ENCODE measurements at places on chromosomes 2 and 18. TPM values are rescaled to one million over a fixed set of nuclear protein-coding genes. Genes with fewer than 3 reads are reported as not detected.

GRCh38 chr2:11901351-11902069 is 155.1 kb downstream of the LPIN1 start:
- no peaks in the 10 kb centered on the region for H3K4me1 ChIP-seq
- H3K4me3 ChIP-seq: no peak overlapping the region
- H3K27ac ChIP-seq: no peak overlapping the region
- H3K36me3 ChIP-seq: no peaks in the 10 kb centered on the region

- no peaks in the 10 kb centered on the region for H3K27me3 ChIP-seq
- no peaks in the 10 kb centered on the region for H3K4me1 ChIP-seq
- no peak overlapping the region for H3K27ac ChIP-seq
- H3K36me3 ChIP-seq: no peaks in the 10 kb centered on the region
Measured at GRCh38 chr2:151947813-151948165, 119.6 kb upstream of the ARL5A start.

- H3K4me1 ChIP-seq: no peaks in the 10 kb centered on the region
- no peak overlapping the region for H3K4me3 ChIP-seq
- H3K27ac ChIP-seq: no peak overlapping the region
- no peaks in the 10 kb centered on the region for H3K27me3 ChIP-seq
- DNase-seq: no peak
- no peaks in the 10 kb centered on the region for H3K36me3 ChIP-seq
Measured at GRCh38 chr2:63192169-63192888, 141.7 kb downstream of the OTX1 start.

DNA sequence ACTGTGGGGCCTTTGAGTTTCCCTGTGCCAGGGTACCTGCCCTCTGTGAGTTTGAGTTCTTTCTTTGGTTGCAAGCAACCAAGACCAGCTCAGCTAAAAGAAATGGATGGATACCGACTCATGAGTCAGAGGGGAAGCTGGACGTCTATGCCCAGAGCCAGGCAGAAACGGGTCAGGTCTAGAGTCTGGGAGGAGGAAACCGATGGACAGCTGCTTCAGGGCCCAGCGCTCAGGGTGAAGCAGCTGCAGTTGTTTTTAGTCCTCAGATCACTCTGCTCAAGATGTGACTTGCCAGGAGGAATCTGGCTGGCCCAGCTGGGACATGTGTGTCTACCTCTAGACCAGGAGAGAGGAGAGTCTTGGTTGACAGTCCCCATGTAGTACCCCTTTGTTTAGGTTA is 10.1 kb upstream of the TYMS start:
- no peak overlapping the region for H3K4me3 ChIP-seq
- no peaks in the 10 kb centered on the region for H3K36me3 ChIP-seq
- no peak overlapping the region for H3K27ac ChIP-seq
- no peaks in the 10 kb centered on the region for H3K4me1 ChIP-seq
- no peak for DNase-seq

GRCh38 chr2:120550893-120551446 is 184.7 kb upstream of the GLI2 start:
- no peak for DNase-seq
- no peaks in the 10 kb centered on the region for H3K36me3 ChIP-seq
- no peaks in the 10 kb centered on the region for H3K4me1 ChIP-seq
- no peak overlapping the region for H3K4me3 ChIP-seq
- H3K27ac ChIP-seq: no peak overlapping the region
- no peaks in the 10 kb centered on the region for H3K27me3 ChIP-seq

DNA sequence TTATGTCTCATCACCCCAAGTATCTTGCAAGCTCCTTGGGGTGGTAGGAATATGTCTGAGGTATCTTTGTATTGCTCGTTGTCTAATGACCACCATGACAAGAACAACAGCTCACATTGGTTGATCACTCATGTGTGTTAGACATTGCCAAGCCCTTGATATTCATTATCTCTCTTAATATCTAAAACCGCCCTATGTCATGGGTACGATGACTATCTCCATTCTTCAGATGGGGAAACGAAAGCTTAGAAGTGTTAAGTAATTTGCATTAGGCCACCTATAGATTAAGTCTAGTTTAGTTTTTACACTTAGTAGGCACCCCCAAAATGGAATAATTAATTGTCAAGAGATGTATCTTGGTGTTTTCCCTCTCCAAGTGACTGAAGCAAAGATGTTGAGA is 57.0 kb downstream of the ICOS start:
- no peak overlapping the region for H3K4me3 ChIP-seq
- H3K4me1 ChIP-seq: no peaks in the 10 kb centered on the region

GRCh38 chr2:239103125-239104098 is 255.5 kb downstream of the TWIST2 start:
- no peak overlapping the region for H3K4me3 ChIP-seq
- H3K27me3 ChIP-seq: no peaks in the 10 kb centered on the region
- no peak overlapping the region for H3K27ac ChIP-seq
- DNase-seq: no peak
- no peaks in the 10 kb centered on the region for H3K4me1 ChIP-seq

- no peaks in the 10 kb centered on the region for H3K4me1 ChIP-seq
- no peak overlapping the region for H3K27ac ChIP-seq
- no peak for DNase-seq
- H3K4me3 ChIP-seq: no peak overlapping the region
Measured at GRCh38 chr18:32919799-32920198, 147.0 kb upstream of the KLHL14 start.

DNA sequence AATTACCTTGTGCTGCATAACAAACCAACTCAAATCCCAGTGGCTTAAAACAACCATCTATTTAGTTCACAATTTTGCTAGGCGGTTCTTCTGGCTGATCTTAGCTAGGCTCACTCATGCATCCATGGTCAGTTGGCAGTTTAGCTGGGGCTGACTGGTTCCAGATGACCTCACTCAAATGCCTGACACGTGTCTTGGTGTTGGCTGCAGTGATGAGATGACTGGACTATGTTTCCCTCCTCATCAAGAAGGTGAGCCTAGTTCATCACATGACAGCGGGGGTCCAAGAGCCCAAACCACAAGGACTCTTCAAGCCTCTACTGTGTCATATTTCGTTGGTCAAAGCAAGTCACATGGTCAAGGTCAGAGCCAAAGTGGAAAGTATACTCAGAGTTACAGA is 42.7 kb upstream of the ACTR3 start:
- no peak for DNase-seq
- no peaks in the 10 kb centered on the region for H3K4me1 ChIP-seq
- no peak overlapping the region for H3K27ac ChIP-seq
- no peaks in the 10 kb centered on the region for H3K27me3 ChIP-seq
- H3K4me3 ChIP-seq: no peak overlapping the region
- no peaks in the 10 kb centered on the region for H3K36me3 ChIP-seq

DNA sequence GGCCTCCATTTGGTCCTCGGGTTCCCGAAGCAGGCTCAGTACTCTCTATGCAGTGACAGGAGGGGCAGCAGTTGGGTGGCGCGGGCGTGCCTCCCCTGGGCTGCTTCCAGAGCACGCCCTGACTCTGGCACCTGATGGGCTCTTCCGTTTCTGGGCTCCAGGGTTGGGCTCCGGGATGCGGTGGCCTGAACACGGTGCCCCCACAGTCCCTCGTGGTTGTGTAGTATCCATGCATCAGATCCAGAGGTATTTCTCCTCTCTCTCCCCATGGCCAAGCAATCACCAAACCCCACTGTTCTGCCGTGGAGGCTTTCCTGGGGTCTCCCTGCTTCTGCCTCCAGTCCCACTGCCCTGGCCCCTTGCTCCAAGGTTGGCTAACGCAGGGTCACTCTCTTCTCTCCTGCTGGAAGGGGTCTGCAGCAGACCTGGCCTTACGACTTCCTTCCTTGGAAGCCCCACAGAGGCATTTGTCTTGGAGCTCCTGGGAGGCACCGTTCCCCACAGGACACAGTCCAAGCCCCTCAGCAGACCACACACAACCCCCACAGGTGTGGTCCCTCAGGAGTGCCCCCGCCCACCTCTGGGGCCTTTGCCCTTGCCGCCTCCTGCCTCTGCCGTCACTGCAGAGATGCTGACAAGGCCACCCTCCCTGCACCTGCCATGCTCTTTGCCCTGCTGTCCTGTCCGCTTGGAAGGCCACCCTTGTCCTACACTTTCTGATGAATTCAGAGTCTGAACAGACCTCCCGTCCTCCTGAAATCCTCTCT is 136.6 kb upstream of the ASB18 start:
- H3K27me3 ChIP-seq: no peaks in the 10 kb centered on the region
- no peak for DNase-seq
- no peaks in the 10 kb centered on the region for H3K36me3 ChIP-seq
- H3K4me1 ChIP-seq: no peaks in the 10 kb centered on the region
- H3K27ac ChIP-seq: no peak overlapping the region
- no peak overlapping the region for H3K4me3 ChIP-seq

- no peaks in the 10 kb centered on the region for H3K27me3 ChIP-seq
- no peaks in the 10 kb centered on the region for H3K36me3 ChIP-seq
- DNase-seq: no peak
- no peak overlapping the region for H3K27ac ChIP-seq
- H3K4me1 ChIP-seq: no peaks in the 10 kb centered on the region
Measured at GRCh38 chr2:210862283-210863065, 306.1 kb downstream of the CPS1 start.

DNA sequence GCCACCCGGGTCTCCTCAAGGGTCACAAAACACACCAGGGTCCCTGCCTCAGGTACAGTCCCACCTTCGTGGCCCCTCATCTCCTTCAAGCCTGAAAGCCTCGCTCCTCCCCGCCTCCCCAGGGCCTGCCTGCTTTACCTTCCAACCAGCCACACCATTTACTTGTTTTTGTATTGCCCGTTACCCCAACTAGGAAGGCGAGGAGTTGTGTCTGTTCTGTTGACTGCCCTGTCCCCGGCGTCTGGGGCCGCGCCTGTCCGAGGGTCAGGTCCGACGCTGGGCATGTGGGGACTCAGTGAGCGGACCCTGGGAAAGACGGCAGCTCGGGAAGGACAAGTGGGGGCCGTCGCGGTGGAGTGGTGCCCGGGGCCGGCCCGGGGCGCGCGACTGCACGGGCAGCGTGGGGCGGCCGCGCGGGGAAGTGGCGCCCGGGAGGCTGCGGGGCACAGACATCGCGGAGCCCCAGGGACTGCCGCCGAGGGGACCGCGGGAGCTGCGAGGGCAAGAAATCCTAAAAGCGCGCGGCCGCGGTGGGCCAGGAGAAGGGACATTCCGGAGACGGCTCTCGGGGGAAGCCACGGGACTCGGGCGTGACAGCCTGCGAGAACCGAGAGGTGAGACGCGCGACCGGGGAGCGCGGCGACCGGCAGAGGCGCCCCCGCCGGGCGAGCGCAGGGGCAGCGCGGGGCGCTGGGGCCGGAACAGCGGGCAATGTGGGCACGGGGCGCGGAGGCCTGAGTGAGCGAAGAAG is 797 bp upstream of the GRHL1 start:
- no peak overlapping the region for H3K27ac ChIP-seq
- H3K4me1 ChIP-seq: no peaks in the 10 kb centered on the region
- peak overlapping the region; percentile 23 for H3K4me3 ChIP-seq
- no peaks in the 10 kb centered on the region for H3K27me3 ChIP-seq
- DNase-seq: peak; percentile 24

- peaks cover 5% of the 10 kb centered on the region for H3K4me1 ChIP-seq
- no peak overlapping the region for H3K4me3 ChIP-seq
- H3K36me3 ChIP-seq: no peaks in the 10 kb centered on the region
Measured at GRCh38 chr2:188785490-188785889, 188.7 kb upstream of the COL3A1 start.

DNA sequence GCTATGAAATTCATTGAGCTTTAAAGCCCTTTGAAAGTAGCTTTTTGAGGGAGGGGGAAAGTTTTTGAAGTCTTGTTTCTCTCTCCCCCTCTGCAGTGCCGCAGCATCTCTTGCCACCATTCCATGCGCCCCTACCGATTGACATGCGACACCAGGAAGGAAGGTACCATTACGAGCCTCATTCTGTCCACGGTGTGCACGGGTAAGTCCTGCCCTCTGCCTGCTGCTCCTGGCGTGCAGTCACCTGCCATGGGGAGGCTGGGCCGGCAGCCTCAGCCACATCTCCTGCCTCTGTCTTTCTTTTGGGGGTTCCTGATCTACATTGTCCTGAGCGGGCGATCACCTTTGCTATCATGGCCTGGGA is 191.6 kb downstream of the GLI2 start:
- H3K4me1 ChIP-seq: no peaks in the 10 kb centered on the region
- DNase-seq: no peak
- no peaks in the 10 kb centered on the region for H3K36me3 ChIP-seq
- H3K27ac ChIP-seq: no peak overlapping the region
- H3K27me3 ChIP-seq: no peaks in the 10 kb centered on the region
- H3K4me3 ChIP-seq: no peak overlapping the region

GRCh38 chr2:930935-931334 is 19.7 kb upstream of the SNTG2 start:
- no peak overlapping the region for H3K4me3 ChIP-seq
- H3K36me3 ChIP-seq: no peaks in the 10 kb centered on the region
- no peak for DNase-seq
- H3K4me1 ChIP-seq: no peaks in the 10 kb centered on the region
- no peak overlapping the region for H3K27ac ChIP-seq

GRCh38 chr2:174617120-174617519 is 19.5 kb upstream of the WIPF1 start:
- H3K36me3 ChIP-seq: no peaks in the 10 kb centered on the region
- DNase-seq: no peak
- no peaks in the 10 kb centered on the region for H3K27me3 ChIP-seq
- no peak overlapping the region for H3K27ac ChIP-seq
- H3K4me1 ChIP-seq: no peaks in the 10 kb centered on the region

- H3K27me3 ChIP-seq: no peaks in the 10 kb centered on the region
- no peak for DNase-seq
- no peak overlapping the region for H3K27ac ChIP-seq
- H3K4me3 ChIP-seq: no peak overlapping the region
Measured at GRCh38 chr2:19156646-19157045, 201.8 kb downstream of the OSR1 start.

DNA sequence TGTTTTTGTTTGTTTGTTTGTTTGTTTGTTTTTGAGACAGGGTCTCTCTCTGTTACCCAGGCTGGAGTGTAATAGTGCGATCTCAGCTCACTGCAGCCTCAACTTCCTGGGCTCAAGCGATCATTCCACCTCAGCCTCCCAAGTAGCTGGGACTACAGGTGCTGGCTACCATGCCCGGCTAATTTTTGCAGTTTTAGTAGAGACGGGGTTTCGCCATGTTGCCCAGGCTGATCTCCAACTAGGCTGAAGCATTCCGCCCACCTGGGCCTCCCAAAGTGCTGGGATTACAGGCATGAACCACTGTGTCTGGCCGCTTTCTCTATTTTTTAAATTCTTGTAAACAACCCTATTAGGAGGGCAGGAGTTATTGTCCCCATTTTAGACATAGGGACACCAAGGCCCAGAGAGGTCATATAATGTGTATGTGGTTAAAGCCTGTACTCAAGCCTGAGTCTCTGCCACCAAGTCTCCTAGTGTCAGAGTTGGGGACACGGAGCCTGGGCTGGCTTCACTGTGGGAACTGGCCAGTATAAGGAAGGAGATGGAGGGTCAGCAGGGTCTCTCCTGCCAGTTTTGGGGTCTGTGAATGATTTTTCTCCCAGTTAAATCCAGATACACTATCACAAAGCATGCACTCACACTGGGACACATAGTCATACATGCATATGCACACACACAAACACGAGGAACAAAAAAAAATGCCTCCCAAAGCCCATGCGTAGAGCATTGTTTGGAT is 27.5 kb upstream of the MCFD2 start:
- H3K4me3 ChIP-seq: no peak overlapping the region
- H3K36me3 ChIP-seq: no peaks in the 10 kb centered on the region
- H3K4me1 ChIP-seq: no peaks in the 10 kb centered on the region
- no peak overlapping the region for H3K27ac ChIP-seq
- DNase-seq: no peak
- no peaks in the 10 kb centered on the region for H3K27me3 ChIP-seq

Gene COMMD1
- 34.1 TPM for total RNA-seq

Gene PARD6G
- 15.9 TPM for total RNA-seq

Gene ABHD1
- total RNA-seq: not detected

Gene CDH2
- 1.1 TPM for total RNA-seq

Gene MC4R
- total RNA-seq: not detected

Gene LMAN2L
- 21.5 TPM for total RNA-seq

Gene DQX1
- not detected for total RNA-seq

Gene CLEC4F
- total RNA-seq: not detected

Measured in uterus (tissue), 4 donors.